ENCODE measurements at places on chromosomes 11 and 22.

GRCh38 chr11:72039031-72039855, 40.5 kb downstream of the IL18BP start:
- no peak for DNase-seq

DNA sequence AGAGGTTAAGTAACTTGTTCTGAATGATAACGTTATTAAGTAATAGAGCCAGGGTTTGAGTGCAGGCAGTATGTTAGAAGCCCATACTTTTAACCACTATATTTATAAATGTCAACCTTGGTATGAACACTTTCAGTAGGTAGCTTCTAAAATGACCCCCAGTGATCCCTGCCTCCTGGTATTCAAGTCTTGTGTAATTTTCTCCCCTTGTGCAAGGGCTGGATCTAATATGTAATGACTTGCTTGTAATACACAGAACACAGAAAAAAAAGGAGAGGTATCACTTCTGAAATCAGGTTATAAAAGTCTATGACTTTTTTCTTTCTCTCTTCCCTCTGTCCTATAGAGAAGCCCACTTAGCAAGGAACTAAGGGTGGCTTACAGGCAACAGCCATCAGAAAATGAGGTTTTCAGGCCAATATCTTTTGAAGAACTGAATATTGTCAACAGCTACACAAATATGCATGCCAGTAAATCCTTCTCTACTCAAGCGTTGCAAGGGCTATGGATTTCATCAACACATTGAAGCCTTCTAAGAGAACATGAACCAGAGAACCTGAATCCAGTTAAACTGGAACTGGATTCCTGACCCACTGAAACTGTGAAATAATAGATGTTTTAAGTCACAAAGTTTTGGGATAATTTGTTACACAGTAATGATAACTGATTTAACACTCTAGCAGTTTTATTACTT, 712.3 kb downstream of the METTL15 start:
- no peak for DNase-seq

DNA sequence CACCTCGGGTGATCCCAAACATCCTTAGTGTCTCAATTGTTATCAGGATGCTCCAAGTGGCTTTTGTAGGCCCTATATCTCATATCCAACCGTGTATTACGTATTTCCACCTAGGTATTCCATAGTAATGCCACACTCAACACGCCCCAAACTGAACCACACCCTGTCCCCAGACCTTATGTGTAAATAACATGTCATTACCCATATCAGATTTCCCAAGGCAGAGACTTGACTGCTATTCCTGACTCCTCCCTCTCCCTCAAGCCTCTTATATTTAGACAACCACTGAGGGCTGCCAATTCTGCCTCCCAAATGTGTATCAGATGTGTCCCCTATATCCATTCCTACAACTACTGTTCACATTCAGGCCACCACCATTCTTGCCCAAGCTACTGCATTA, 132.8 kb upstream of the NCAM1 start:
- DNase-seq = no peak

- peak; percentile 17 for DNase-seq
These were observed 119.9 kb upstream of the TMEM45B start for GRCh38 chr11:129695571-129696308.

DNA sequence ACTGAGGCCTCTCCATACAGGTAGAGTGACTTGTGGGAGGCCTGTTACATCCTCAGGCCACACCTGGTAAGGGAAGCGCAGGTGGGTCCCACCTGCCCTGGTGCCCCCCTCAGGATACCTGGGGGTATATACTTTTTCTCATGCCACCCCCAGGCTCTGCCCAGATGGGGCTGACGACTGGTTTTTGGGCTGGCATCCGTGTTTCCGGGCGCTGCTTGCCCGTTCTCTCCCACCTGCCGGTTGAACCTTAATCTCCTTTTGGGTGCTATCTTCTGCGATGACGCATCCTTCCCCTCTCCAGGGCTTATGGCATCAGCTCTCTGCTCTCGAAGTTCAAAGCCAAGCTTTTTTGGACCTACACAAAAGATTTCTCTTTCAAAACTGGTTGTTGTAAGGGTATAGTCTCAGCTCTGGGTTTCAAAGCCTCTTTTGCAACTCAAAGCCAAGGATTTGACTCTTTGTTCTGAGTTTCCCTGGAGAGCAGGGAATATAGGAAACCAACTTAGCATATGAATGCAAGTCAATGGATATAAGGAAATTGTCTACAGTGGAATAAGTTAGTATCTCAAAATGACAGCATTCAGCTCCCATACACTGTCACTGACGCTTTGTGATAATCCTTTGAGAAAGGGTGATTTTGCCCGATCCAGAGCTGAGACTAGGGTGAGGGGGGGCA, 8.6 kb upstream of the LRRC10B start:
- no peak for DNase-seq

DNA sequence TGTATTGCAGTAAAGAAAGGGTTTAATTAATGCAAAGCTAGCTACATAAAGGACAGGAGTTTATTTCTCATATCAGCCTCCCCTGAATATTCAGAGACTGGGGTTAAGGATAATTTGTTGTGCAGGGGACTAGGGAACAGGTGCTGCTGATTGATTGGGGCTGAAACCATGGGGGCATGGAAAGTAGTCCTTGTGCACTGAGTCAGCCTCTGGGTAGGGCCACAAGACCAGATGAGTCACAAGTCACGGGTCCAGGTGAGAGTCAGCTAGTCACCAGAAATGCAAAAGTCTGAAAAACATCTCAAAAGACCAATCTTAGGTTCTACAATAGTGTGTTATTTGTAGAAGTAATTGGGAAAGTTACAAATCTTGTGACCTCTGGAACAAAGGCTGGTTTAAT, 32.9 kb upstream of the SYT13 start:
- DNase-seq = no peak

GRCh38 chr11:96256215-96257011, 86.6 kb downstream of the MAML2 start:
- DNase-seq = no peak

- DNase-seq = no peak
These were observed 78.8 kb downstream of the TNRC6B start for GRCh38 chr22:40256516-40256915.

- no peak for DNase-seq
These were observed 10.7 kb upstream of the MS4A6E start for GRCh38 chr11:60316317-60316716.

DNA sequence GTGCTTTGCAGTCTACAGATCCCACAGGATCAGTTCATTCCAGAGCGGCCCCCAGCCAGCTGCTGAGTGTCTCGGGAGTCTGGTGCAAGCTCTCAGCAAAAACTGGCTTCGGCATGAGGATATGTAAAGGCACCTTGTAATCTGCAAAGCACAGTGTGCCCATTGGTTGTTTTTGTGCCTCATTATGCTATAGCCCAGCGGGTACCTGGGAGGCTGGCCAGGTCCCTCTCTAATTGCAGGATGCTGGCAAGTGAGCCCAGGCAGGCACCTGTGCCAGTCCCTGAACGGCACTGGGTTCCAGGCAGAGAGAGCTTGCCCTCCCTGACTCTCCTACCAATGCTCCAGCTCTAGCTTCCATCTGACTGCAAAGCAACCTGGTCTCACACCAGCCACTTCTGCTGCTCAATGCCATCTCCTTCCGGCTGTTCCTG, 128.7 kb downstream of the DSCAML1 start:
- DNase-seq = no peak

DNA sequence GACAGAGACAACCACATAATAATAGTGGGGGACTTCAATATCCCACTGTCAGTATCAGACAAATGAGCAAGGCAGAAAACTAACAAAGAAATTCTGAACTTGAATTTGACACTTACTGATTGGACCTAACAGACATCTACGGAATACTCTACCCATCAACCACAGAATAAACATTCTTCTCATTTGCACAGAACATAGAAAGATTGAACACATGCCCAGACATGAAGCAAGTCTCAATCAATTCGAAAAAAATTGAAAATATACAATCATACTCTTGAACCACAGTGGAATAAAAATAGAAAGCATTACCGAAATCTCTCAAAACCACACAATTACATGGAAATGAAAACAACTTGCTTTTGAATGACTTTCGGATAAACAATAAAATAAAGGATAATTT, 17.9 kb downstream of the RAB38 start:
- DNase-seq = no peak

GRCh38 chr11:35945137-35945518, 1.3 kb downstream of the LDLRAD3 start:
- DNase-seq = no peak

DNA sequence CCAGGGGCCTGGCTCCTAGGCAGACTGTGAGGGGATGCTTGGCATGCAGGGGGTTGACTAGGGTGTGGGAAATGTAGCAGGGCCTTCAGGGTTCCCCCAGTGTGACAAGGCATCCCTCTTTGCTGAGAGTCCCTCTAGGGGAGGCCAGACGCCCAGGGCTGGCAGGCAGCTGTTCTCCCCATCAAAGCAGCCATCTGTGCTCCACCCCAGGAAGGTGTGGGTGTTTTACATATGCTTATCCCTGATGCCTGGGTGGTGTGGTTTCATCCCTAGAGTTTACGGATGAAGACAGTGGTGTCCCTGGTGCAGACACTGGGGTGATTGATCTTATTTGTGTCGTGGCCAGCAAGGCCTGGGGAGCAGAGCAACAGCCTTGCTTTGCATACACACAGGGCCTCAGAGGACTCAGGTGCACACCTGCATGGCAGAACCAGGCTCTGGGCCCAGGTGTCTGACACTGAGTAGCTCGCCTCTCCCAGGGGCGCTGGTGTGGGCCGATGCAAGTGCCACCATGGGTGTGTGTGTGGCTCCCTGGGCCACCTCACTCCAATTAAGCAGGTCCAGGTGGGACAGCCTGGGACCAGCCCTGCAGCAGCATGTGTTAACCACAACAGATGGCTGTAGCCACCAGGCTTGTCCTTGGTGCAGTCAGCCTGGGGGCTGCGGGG, 74.2 kb downstream of the MED15 start:
- no peak for DNase-seq

DNA sequence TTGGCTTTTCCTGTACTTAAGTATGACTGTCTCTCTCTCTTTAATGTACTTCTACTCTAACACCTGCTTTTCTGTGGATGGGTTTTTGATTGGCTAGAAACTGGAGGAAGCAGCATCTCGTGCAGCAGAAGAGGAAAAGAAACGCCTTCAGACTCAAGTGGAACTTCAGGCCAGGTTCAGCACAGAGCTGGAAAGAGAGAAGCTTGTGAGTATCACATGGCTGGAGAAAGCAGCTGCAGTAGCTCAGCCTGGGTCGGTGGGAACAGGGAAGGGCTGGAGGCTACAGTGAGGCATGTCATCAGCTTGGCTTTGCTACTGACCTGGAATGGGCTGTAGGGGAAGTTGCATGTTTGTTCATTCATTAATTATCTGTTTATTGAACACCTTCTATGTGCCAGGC, 74.2 kb downstream of the SWAP70 start:
- no peak for DNase-seq

DNA sequence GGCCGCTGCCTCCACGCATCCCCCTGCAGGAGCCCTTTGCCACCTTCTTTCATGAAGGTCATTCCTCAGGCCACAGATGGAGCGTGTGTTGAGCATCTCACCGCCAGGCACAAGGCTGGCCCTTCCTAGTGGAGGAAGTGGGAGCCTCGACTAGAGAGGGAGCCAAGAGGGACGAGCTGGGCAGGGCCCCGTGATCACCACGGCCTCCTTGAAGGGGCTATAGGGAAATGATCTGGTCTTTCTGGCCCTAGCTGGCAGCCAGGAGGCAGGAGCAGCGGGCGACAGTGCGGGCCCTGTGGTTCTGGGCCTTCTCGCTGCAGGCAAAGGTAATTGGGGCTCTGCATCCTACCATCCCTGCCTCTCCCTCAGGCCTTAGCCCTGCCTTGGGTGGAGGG, 49.1 kb downstream of the PISD start:
- no peak for DNase-seq

DNA sequence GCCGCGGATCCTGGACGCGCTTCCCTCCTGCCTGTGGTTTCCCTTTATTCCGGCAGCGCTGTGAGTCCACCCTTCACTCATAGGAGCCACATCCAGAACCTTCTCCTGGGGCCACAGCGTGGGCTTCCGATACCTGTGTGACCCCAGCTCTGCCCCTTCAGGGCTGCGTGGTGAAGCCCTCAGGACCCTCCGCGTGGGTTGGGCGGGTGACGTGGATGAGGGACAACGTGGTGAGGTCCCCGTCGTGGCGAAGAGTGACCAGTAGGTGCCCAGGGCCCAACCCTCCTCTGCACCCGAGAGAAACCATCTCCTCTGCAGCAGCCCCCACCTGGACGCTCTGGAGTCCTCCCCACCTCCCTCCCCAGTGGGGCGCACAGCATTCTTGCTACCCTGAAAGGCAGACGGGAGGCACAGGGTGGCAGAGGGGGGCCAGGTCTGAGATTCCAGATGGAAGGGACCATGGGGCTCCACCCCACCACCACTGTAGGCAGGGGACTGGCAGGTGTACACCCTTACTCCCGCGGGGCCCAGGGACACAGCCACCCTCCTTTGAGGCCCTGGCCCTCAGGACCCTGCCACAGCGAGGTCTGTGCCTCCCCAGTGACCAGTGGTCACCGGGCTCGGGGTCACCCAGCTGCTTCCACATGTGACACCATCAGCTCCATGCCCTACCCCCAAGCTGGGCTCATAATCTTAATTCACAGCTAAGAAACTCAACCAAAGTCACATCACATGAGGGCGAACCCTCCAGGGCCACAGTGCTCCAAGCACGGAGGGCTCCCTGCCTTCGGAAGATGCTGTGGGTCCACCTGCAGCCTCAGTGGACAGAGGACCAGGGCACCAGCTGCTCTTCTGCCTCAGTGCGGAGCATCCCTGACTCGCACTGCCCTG, 3.4 kb upstream of the ZBED4 start:
- no peak for DNase-seq

- no peak for DNase-seq
These were observed 516.9 kb downstream of the CNTN5 start for GRCh38 chr11:99537681-99538080.

- no peak for DNase-seq
These were observed 31.5 kb downstream of the ZBTB16 start for GRCh38 chr11:114090976-114091375.

DNA sequence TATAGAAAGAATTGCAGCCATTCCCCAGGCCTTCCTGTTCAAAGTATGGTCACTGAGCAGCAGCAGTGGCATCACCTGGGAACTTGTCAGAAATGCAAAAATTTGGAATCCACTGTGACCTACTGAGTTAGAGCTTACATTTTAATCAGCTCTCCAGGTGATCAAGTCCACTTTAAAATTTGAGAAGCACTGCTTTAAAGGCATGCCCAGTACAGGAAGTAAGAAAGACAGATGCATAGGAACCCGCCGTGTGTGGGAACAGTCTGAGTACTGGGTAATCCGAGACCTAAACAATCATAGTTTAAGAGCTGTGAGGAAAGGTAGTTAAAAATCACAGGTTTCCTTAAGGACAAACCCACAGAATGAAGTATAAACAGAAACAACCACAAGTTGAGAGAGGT, 462.4 kb downstream of the RAB38 start:
- DNase-seq = peak; percentile 9

DNA sequence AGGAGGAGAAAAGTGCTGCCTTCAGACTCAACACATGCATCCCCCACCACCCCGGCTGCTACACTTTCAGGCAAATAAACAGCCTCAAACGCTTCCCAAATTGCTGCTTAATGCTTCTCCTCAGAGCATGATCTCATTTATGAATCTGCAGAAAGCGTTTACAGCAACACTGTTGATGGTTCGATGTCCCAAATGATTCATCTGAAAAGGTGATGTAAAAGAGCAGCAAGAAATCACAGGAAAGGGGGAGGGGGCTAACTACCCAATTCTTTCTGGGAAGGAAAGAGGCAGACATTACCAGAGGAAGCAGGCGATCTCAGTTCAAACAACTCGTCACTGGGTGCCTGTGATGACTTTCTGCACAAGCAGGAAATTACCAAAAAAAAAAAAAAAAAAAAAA, 119.6 kb downstream of the TENM4 start:
- DNase-seq = no peak
